ENCODE measurements at places on chromosomes 4 and X.

DNA sequence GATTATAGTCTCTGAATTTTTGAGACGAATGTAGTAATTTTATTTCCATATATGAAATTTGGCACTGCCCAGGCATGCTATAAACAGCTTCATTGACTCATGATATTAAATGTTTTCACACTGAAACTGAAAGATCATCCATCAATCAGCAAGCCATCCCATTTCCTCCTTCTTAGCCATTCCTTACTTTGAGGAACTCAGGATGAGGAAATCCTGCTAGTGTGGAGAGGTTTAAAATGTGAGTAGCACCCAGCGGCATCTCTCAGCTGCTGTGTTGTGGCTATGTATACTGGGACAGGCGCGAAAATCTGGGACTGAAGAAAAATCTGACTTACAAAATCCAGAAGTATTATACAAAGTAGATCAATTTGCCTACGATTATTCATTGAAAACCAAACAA is 52.1 kb downstream of the PTCHD1 start:
- no peak for DNase-seq

GRCh38 chr4:29908276-29908675 is 811.9 kb upstream of the PCDH7 start:
- no peak for DNase-seq

DNA sequence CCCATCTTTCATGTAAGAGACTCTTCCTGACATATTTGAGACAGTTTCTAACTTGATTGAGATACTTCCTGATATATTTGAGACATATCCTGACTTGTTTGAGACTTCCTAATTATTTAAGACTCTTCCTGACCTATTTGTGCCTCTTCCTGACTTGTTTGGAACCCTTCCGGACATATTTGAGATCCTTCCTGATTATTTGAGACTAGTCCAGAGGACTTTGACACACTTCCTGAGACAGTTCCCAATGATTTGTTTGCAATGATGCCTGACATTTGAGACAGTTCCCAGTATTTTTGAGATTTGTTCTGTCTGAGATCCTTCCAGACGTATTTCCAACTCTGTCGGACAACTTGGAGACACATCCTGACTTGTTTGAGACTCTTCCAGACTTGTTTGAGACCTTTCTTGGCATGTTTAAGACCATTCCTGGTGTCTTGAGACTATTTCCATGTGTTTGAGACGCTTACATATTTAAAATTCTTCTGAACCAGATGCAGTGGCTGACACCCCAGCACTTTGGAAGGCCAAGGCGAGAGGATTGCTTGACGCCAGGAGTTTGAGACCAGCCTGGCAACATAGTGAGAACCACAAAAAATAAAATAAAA is 118.9 kb upstream of the USP9X start:
- no peak for DNase-seq

GRCh38 chrX:38859602-38860001 is 58.3 kb downstream of the MID1IP1 start:
- DNase-seq = no peak

DNA sequence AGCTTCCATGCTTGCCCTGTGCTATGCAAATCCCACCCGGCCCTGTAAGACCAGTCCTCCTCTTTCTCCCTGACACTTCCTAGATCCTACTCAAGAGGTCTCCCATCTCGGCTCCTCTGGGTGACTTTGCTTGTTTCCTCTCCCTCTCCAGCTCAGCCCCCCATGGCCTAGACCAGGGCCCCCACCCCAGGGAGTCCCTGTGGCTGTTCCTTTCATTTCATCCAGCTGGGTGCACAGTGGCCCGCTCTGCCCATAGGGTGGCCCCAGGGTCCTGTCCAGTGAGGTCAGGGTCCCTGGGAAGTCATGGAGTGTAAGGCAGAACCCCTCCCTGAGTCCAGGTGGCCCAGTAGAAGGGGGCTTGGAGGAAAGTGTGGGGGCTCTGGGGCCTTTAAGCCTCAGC is 52.3 kb upstream of the NKX1-1 start:
- DNase-seq = no peak

DNA sequence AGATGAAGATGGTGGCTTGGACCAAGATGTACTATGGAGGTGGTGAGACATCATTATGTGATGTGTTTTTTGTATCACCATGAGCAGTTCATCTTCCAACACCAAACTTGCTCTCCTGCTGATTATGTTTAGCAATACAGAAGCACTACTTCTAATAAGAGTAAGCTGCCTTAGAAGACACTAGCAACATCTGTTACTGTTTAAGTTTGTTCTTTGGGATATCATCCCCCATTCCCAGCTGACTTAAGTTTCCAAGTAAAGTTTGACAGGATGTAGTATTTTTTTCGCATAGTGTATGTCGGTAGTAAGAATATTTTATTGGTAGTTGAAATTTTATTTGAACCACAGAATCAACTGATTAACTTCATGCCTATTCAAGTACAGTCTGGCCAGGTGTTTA is 123.5 kb upstream of the BMPR1B start:
- no peak for DNase-seq

- DNase-seq = no peak
These were observed 415.7 kb upstream of the NDST4 start for GRCh38 chr4:115529126-115529525.

GRCh38 chr4:159248384-159249178 is 145.7 kb downstream of the RAPGEF2 start:
- DNase-seq = no peak

DNA sequence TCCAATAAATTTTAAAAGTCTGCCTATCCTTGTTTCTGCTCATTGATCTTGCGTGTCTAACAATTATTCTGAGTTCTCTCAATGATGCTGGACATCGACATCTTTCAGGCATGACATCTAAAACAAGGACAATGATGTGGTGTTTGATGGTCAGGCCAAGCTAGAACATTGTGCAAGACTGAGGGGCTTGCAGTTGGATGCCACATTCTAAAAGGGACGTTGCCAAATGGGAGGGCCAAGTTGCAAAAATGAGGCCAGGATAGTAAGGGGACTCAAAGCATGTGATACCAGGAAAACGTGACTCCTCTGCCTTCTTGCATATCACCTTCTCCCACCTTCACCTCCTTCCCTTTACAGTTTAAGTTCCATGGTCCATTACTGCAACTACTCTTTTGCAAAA is 29.4 kb upstream of the NSUN7 start:
- no peak for DNase-seq

GRCh38 chr4:84470204-84470785 is 28.8 kb downstream of the NKX6-1 start:
- no peak for DNase-seq

DNA sequence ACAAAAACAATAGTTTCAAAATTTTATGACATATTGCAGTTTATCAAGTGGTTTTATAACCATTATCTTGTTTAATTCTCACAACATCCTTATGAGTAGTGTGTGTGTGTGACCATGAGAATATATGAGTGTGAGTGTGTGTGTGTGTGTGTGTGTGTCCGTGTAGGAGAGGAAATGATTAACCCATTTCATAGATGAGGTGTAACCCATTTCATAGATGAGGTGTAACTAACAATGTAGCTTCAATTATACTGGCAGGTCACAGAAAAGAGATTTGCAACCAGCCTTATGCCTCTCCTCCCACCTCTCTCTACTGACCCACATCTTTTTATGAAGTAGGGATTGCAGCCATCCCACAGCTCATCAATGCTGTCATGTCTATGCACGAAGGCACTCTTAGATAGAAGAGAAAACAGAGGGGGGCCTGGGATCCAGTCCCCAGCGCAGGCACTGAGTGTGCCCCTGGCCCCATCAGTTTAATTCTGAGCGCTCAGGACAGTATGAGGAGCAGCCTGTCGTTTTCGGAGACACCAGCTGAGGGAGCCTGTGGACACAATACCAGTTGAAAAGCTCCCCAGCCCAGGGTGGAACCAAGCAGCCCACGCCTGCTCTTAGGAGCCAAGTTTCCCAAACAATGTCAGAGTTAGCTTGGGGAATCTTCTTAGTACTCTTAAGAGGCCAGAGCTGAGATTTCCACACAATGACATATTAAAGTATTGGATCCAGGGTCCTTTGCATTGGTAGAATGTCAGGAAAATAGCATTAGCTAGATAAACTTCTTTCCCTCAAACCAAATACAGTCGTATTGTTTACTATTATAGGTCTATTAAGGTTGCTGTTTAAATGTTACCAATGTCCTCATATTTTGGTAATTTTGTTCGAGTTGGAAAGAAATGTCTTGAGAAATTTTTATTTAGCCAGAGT is 88.6 kb downstream of the PALLD start:
- DNase-seq = peak; percentile 92

GRCh38 chr4:8840006-8840793 is 31.4 kb downstream of the HMX1 start:
- no peak for DNase-seq

GRCh38 chrX:13891377-13892140 is 74.7 kb upstream of the GPM6B start:
- DNase-seq = no peak

DNA sequence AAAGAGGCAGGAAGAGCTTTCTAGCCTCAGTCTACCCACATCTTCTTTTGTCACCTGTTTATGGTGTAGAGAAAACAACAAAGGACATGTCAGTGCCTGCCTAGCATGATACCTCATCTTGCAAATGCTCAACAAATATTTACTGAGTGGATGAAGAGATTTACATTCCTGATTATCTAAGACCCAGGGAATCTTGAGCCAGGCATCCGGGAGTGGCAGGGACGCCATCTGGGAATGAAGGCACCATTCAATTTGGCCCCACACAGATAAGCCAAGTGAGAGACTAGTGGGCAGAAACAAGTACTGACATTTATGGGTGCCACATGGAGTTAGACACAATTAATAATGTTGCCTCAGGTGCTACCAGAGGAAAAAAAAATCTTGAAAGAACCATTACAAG is 36.8 kb upstream of the CASK start:
- no peak for DNase-seq

- no peak for DNase-seq
These were observed 1308.6 kb downstream of the ARAP2 start for GRCh38 chr4:34935739-34936138.

DNA sequence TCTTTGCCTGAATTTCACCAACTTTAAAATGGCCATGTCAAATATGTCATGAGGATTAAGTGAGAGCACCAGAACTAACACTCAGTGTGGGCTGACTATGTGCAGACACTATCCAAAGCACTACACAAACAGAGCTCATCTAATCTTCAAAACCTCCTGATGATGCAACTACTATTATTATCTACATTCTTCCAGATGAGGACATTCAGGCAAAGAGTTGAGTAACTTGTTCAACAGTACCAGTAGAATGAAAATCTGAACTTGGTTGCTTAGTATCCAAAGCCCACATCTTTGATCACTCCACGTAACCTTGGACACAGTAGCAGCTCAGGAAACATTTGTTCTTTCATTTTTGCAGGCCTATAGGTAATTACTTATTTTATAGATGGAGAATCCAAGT is 90.1 kb downstream of the ATP8A1 start:
- DNase-seq = no peak

DNA sequence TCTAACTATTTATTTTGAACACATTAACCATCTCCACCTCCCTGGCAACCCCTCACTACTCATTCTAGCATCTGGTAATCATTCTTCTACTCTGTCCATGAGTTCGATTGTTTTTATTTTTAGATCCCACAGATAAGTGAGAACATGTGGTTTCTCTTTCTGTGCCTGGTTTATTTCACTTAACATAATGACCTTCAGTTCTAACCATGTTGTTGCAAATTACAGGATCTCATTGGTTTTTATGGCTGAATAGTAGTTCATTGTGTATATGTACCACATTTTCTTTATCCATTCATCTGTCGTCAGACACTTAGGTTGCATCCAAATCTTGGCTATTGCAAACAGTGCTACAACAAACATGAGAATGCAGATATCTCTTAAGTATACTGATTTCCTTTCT is 33.4 kb upstream of the FAM47B start:
- DNase-seq = no peak

GRCh38 chrX:38661561-38661960 is 100.2 kb downstream of the TSPAN7 start:
- no peak for DNase-seq

- peak; percentile 53 for DNase-seq
These were observed 18.2 kb downstream of the MRFAP1 start for GRCh38 chr4:6658597-6659075.

DNA sequence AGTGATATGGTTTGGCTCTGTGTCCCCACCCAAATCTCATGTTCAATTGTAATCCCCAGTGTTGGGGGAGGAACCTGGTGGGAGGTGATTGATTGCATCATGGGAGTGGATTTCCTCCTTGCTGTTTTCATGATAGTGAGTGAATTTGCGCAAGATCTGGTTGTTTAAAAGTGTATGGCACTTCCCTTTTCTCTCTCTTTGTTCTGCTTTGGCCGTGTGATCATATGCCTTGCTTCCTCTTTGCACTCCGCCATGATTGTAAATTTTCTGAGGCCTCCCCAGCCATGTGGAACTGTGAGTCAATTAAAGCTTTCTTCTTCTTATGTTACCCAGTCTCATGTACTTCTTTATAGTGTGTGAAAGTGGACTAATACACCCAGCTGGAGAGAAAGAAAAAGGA is 113.0 kb upstream of the AADAT start:
- no peak for DNase-seq

DNA sequence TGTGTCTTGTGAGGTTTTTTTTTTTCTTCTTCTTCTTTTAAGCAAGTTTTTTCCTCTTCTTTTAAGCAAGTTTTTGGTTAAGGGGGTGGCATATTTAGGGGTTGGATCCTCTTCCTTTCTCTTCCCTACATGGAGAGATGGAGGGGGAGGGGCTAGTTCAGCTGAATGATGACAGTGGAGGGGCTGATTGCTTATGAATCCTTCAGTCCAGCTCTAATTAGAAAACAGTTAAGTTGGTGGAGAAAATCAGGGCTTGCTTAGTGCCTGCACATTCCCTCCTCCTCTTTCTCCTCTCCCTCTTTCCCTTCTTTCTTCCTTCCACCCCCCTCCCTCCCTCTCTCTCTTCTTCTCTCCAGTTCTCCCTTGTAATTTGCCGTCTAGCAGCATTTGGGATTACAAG is 4.4 kb upstream of the HAND2 start:
- no peak for DNase-seq

- no peak for DNase-seq
These were observed 158.6 kb downstream of the TET2 start for GRCh38 chr4:105305019-105305836.

GRCh38 chr4:36285784-36286480 is 4.5 kb downstream of the DTHD1 start:
- no peak for DNase-seq

All from uterus (tissue), 4 donors.